ENCODE measurements at places on chromosomes 16 and 17.

GRCh38 chr16:19363740-19364139 lies 53.9 kb upstream of the TMC5 start:
- DNase-seq: no peak

GRCh38 chr16:2520784-2521531 lies 787 bp downstream of the AMDHD2 start:
- no peak for DNase-seq

DNA sequence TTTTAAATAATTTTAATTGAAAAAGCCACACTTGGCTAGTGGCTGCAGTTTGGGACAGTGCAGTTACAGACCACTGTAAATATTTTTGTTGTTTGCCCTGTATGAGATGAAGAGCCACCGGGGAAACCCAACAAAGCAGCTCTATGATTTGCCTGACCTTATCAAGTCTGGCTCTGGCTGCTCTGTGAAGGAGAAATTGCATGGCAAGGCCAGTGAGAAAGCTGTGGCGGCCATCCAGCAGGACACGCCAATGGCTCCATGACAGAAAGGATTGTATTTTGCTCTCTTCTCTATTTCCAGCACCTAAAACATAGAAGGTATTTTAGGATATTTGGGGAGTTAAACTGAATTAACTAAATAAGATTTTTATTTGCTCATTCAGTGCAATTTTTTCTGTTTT lies 330.0 kb upstream of the DYNLRB2 start:
- DNase-seq: no peak

DNA sequence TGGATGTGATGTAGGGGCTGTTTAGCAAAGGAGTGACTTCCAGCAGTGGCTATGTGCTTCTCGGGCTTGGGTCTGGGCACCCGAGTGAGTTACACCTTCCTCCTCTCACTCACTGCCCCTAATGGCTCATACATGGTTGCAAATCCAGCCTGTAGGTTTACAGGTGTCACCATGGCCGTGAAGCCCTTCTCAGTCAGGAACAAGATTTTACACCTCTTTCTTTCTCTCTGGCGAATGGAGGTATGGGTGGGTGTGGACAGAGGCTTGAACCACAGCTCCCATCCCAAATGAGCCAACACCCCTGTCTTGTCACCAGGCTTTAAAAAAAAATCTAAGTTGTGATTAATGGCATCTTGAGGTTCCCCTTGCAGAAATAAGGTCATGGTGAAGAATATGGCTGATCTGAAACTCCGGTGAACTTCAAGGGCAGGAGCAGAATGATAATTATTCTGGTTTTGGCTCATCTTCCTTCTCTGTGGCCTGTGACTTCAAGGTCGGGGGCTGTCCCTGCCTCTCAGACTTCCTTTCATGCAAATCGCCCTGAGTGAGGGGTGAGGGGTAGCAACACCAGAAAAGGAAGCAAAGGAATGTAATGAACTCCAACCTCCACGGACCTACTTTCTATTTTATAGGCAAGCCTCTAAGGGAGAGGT lies 331.2 kb downstream of the MAF start:
- DNase-seq: no peak

- no peak for DNase-seq
Observed at GRCh38 chr17:73319766-73320165, 8.0 kb upstream of the CDC42EP4 start.

Data from HTR-8/SVneo (cell line).